ENCODE measurements at places on chromosomes 12 and 14.

GRCh38 chr12:45681465-45681864 is 48.0 kb upstream of the ARID2 start:
- DNase-seq, result no peak

- no peak for DNase-seq
These were observed 51.9 kb downstream of the HMGA2 start for GRCh38 chr12:65876161-65876560.

- DNase-seq, result no peak
These were observed 29.6 kb downstream of the P2RX4 start for GRCh38 chr12:121239351-121240061.

DNA sequence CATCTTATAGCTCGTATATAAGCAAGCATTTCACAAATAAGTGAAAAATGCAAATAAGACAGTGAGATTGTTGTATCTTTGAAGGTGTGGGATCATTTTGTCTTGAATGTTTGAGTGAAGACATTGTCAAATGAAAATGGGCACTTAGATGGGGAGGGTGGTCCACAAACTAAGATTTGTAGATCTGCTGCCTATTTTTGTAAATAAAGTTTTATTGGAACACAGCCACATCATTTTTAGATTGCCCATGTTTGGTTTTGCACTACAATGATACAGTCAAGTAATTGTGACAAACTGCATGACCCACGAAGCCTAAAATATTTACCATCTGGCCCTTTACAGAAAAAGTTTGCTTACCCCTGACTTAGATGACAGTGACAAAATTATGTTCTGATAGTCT is 156.7 kb downstream of the PAH start:
- no peak for DNase-seq

DNA sequence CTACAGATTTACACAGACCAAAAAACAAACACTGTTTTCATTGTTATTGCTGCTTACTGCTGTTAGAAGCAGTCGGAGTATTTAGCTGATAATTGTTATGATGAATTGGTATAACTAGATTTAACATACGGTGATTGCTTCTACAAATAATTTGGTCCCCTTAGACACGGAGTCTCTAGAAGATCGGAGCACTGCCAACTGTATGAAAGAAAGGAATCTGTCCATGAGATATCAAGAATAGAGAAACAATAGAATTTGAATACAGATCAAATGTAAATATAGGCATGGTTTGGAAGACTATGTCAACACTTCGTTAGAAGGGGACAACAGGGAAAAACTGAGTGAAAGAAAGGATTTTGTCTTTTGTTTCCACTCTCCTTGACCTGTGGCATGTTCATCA is 110.9 kb downstream of the PPP2R5E start:
- DNase-seq, result no peak

DNA sequence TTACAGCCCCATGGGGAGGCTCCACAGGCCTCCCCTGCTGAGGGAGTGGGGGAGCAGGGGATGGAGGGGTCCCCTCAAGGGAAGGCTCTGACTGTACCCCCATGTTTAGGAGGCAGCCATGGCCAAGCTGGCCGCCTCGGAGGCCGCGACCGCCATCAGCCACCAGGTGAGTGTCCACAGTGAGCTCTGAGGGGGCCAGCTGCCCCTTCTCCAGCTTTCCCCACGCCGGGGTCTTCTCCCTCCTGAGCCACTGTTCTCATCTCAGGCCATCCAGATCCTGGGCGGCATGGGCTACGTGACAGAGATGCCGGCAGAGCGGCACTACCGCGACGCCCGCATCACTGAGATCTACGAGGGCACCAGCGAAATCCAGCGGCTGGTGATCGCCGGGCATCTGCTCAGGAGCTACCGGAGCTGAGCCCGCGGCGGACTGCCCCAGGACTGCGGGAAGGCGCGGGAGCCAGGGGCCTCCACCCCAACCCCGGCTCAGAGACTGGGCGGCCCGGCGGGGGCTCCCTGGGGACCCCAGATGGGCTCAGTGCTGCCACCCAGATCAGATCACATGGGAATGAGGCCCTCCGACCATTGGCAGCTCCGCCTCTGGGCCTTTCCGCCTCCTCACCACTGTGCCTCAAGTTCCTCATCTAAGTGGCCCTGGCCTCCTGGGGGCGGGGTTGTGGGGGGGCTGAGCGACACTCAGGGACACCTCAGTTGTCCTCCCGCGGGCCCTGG is 13.6 kb downstream of the ACADS start:
- no peak for DNase-seq

- DNase-seq, result no peak
These were observed 199.7 kb upstream of the HMGA2 start for GRCh38 chr12:65624554-65625086.

DNA sequence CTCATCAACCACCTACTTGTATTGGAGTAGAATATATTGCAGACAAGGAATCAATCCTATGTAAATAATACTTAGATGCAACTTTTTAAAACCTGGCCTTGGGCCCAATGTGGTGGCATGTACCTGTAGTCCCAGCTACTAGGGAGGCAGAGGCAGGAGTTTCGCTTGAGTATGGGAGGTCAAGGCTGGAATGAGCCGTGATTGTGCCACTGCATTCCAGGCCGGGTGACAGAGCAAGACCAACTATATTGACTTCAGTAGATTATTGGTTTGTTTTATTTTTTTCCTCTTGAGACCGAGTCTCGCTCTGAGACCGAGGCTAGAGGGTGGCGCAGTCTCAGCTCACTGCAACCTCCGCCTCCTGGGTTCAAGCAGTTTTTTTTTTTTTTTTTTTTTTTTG is 3.6 kb downstream of the LARP4 start:
- DNase-seq, result no peak

- no peak for DNase-seq
These were observed 60.1 kb downstream of the R3HDM2 start for GRCh38 chr12:57370696-57371095.

GRCh38 chr12:120316798-120317223 is 10.8 kb downstream of the PLA2G1B start:
- no peak for DNase-seq

DNA sequence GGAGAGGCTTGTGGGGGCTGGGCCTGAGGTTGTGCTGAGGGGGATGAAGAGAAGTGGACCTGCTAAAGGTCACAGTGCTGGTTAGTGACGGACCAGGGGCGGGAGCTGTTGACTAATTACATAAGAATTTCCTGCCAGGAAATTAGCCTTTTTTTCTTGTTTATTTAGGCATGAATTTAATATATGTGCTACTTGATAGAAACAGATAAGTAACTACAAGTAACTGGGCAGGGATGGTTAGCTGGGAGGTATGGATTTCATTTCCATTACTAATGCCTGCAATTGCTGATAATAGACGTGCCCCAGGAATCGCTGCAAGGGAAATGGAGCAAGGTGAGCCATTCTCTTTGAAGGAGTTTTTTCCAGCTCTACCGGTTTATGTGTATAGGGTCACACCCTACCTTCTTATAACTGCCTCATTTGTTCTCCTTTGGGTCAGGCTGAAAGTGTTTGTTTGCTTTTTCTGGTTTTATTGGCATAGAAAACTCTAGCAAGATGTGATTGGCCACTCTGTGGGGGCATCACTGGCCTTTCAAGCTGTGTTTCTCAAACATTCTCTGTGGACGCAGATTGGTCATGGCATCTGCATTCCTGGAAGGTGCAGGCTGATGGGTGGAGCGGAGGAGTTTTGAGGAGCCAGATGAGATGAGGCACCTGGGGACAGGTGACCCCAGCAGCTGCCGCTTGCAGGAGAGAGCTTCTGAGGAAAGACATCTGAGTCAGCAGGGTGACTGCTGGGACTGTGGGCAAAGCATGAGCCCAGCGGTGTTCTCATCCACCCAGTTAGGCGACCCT is 19.0 kb upstream of the GPRC5A start:
- DNase-seq, result no peak

DNA sequence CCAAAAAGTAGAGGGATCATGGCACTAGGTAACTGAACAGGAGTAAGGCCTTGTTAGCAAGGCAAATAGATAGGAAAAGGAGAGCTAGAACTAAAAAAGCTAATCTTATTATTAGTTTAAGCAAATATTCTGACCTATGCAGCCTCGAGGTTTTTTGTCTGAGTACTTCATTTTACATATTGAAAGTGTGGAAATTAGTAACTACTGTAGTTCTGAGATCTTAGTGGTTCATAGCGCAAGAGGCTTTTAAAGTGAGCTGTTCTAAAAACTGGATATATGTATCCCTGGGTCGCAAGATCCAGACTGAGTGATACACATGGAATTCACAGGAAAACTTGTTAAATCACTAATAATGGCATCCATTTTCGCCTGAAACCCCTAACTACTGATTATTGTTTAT is 411.0 kb upstream of the SOX5 start:
- no peak for DNase-seq

- DNase-seq, result no peak
These were observed 1.6 kb downstream of the GSG1 start for GRCh38 chr12:13101821-13102375.

GRCh38 chr14:21369949-21370679 is 13.7 kb downstream of the SUPT16H start:
- no peak for DNase-seq

GRCh38 chr12:47841910-47842309 is 22.2 kb upstream of the HDAC7 start:
- no peak for DNase-seq

DNA sequence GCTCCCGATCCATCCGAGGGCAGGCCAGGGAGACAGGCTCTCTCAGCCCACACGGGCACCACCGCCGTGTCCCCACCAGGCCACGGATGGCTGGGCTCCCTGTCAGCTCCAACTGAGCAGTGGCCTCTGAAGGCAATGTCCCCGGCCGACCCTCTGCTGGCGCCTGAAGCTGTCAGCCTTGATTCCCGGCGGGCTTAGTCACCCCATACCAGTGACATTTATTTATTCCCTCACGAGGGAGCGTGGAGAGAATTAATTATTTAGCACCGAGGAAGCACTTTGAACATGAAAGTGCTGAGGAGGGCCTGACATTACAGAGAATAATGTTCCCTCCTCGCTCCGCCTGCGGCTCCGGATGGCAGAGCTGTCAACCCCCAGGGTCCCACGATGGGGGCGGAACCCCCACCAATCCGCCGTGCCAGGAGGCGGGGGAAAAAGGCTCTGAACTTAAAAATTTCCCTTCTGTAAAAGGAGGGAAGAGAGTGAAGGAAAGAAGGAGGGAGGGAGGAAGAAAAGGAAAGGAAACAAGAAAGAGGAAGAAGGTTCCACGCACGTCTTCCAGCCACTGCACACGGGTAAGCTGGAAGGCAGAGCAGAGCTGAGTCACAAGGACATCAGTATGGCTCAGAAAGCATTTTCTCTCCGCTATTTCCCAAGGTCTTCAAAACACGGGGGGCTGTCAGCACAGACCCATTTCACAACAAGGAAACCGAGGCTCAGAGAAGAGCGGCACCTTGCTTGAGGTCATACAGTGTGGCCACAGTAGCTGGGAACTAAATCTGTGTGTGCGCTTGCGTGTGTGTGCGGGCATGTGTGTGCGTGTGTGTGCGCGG is 108.7 kb upstream of the NCOR2 start:
- DNase-seq, result no peak

- DNase-seq, result no peak
These were observed 44.4 kb downstream of the DDX51 start for GRCh38 chr12:132099739-132100138.

DNA sequence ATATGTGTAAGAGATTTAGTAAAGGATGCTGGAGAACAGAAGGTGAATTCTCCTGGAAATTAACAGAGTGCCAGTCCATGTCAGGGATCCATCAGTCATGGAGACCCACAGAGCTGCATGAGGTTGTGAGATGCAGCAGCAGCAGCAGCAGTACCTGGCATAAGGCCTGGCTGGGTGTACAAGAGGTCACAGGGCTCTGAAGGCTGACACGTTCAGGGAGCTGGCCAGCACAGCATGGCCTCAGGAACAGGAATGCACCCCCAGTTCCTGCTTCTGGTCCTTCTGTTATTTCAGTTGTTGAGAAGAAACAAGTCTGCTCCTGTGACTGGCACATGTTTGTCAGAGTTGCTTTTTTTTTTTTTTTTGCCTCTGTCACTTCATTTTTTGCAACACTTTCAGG is 210.8 kb downstream of the CNTN1 start:
- no peak for DNase-seq

- DNase-seq, result no peak
These were observed 35.5 kb upstream of the PPFIBP1 start for GRCh38 chr12:27488479-27488878.

GRCh38 chr12:120138366-120138765 is 21.8 kb upstream of the RAB35 start:
- DNase-seq, result no peak

- DNase-seq, result no peak
These were observed 16.7 kb upstream of the LYZ start for GRCh38 chr12:69331519-69331908.
